Activated T-helper 2 cell treated with anti-CD3 and anti-CD28 coated beads, Interferon-gamma antibody, Interleukin-2, Interleukin-4, amounts not matched to agents 10 μg/mL and 5 μg/mL and 100 μg/mL, durations not matched to agents 14 hours and 24 hours and 36 hours (primary cell): ENCODE measurements at places on chromosomes 6 and 20. TPM values are rescaled to one million over a fixed set of nuclear protein-coding genes. Genes with fewer than 3 reads are reported as not detected.

Gene SMIM13
- 12.2 and 12.3 TPM in 2 replicates for total RNA-seq

GRCh38 chr6:28941684-28942448 lies 18.1 kb upstream of the TRIM27 start:
- no peak for DNase-seq
- peaks cover 37% of the 10 kb centered on the region for H3K4me1 ChIP-seq
- peak overlapping the region; percentile 99 for H3K27ac ChIP-seq
- no peaks in the 10 kb centered on the region for H3K36me3 ChIP-seq
- H3K4me3 ChIP-seq = peak overlapping the region; percentile 86
- H3K27me3 ChIP-seq = peaks cover 7% of the 10 kb centered on the region

GRCh38 chr6:113344969-113345368 lies 512.2 kb upstream of the MARCKS start:
- H3K4me1 ChIP-seq = no peaks in the 10 kb centered on the region
- no peak overlapping the region for H3K4me3 ChIP-seq
- no peaks in the 10 kb centered on the region for H3K27me3 ChIP-seq
- DNase-seq = no peak
- H3K27ac ChIP-seq = no peak overlapping the region
- H3K36me3 ChIP-seq = no peaks in the 10 kb centered on the region

GRCh38 chr6:103153016-103153415 lies 1706.7 kb downstream of the HACE1 start:
- H3K4me3 ChIP-seq = no peak overlapping the region
- H3K36me3 ChIP-seq = no peaks in the 10 kb centered on the region
- H3K27ac ChIP-seq = no peak overlapping the region
- no peaks in the 10 kb centered on the region for H3K4me1 ChIP-seq

Gene HCRTR2
- total RNA-seq = not detected in 2 replicates

Gene ENPP3
- 16.3 and 18.7 TPM in 2 replicates for total RNA-seq

DNA sequence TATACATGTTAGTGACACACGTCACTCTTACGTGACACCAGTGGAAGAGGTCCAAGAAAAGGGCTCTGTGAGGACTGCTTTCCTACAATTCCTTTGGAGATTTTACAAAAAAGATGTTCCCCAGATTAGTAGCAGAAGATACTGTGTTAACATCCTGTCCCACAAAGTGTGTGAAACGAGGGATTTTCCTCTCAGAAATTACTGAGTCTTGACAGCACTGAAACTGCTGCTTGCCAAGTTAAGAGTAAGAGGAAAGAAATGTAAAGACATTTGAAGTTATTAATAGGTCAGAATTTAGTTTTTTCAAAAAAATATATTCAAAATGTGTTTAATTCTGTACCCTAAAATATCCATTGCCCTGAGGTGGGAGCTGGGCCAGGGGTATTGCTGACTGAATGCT lies 58.8 kb upstream of the MAP7 start:
- H3K27me3 ChIP-seq = no peaks in the 10 kb centered on the region
- peaks cover 30% of the 10 kb centered on the region for H3K36me3 ChIP-seq
- H3K4me3 ChIP-seq = no peak overlapping the region
- H3K27ac ChIP-seq = no peak overlapping the region
- peaks cover 15% of the 10 kb centered on the region for H3K4me1 ChIP-seq

Gene PRRT1
- 0.27 TPM in 1 of 2 replicates, not detected in the other for total RNA-seq

Gene NCOA3
- total RNA-seq = 119 and 126 TPM in 2 replicates

GRCh38 chr6:91691449-91691848 lies 1104.6 kb upstream of the MAP3K7 start:
- H3K4me3 ChIP-seq = no peak overlapping the region
- H3K36me3 ChIP-seq = no peaks in the 10 kb centered on the region
- no peak for DNase-seq
- H3K4me1 ChIP-seq = no peaks in the 10 kb centered on the region

DNA sequence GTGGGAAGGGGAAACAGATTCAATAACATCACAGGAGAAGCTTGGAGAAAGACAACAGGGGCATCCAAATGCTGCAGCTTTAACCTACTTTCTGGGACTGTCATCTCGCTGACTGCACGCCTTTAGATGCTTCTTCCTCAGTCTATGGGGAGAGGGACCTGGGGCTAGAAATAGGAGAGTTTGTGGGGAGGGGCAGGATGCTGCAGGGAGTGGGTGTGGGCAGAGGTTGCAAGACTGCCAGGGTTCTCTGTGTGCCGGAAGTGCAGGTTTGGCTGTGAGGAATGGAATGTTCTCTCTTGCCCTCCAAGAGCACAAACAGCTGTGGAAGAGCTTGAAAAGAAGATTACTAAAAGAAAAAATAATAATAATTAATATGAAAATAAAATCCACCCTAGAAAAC lies 93.2 kb downstream of the FOXO3 start:
- peaks cover 6% of the 10 kb centered on the region for H3K27me3 ChIP-seq
- H3K27ac ChIP-seq = no peak overlapping the region
- no peaks in the 10 kb centered on the region for H3K36me3 ChIP-seq
- H3K4me1 ChIP-seq = peaks cover 6% of the 10 kb centered on the region
- DNase-seq = no peak
- no peak overlapping the region for H3K4me3 ChIP-seq

DNA sequence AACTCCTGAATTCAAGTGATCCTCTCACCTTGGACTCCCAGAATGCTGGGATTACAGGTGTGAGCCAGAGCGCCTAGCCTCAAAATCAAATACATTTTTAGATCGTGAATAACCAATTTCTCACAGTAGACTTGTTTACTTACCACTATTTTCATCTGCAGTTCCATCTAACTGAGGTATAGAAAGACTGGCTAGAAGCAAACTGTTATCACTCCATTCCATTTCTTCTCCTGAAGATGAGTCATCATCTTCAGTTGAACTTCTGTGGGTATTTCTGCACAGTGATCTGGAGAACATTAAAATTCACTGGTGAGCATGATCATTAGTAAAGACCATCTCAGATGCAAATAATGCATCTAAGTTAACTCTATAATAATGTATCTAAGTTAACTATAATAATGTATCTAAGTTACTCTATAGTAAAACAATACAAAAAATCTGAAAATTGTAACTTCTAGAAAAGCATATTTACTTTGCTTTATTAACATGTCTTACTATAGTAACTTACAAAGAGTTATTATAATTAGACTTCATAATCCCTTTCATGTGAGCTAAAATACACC lies 105.4 kb downstream of the REV3L start:
- H3K27ac ChIP-seq = no peak overlapping the region
- H3K4me1 ChIP-seq = peaks cover 32% of the 10 kb centered on the region
- no peaks in the 10 kb centered on the region for H3K27me3 ChIP-seq
- H3K36me3 ChIP-seq = peaks cover 74% of the 10 kb centered on the region

- H3K4me1 ChIP-seq = peaks cover 33% of the 10 kb centered on the region
- peaks cover 14% of the 10 kb centered on the region for H3K36me3 ChIP-seq
- H3K27me3 ChIP-seq = no peaks in the 10 kb centered on the region
- DNase-seq = no peak
- H3K27ac ChIP-seq = no peak overlapping the region
- no peak overlapping the region for H3K4me3 ChIP-seq
Measured at GRCh38 chr6:105805501-105806023, 280.6 kb upstream of the PRDM1 start.

- no peaks in the 10 kb centered on the region for H3K27me3 ChIP-seq
- no peak overlapping the region for H3K4me3 ChIP-seq
- H3K4me1 ChIP-seq = peaks cover 15% of the 10 kb centered on the region
Measured at GRCh38 chr6:53854843-53855567, 60.2 kb downstream of the LRRC1 start.

- H3K4me3 ChIP-seq = no peak overlapping the region
- H3K4me1 ChIP-seq = peaks cover 24% of the 10 kb centered on the region
- H3K27me3 ChIP-seq = peaks cover 15% of the 10 kb centered on the region
Measured at GRCh38 chr6:33124947-33125346, 49.2 kb downstream of the HLA-DPB1 start.

GRCh38 chr6:15308435-15309213 lies 62.8 kb downstream of the JARID2 start:
- no peak for DNase-seq
- H3K4me1 ChIP-seq = peaks cover 67% of the 10 kb centered on the region
- H3K27ac ChIP-seq = peak overlapping the region; percentile 74
- H3K4me3 ChIP-seq = peak overlapping the region; percentile 10
- peaks cover 51% of the 10 kb centered on the region for H3K36me3 ChIP-seq

- no peak for DNase-seq
Measured at GRCh38 chr20:7366189-7366588, 574.1 kb downstream of the HAO1 start.

- peaks cover 72% of the 10 kb centered on the region for H3K36me3 ChIP-seq
- H3K4me1 ChIP-seq = peaks cover 56% of the 10 kb centered on the region
- no peak for DNase-seq
- peak overlapping the region; percentile 61 for H3K4me3 ChIP-seq
Measured at GRCh38 chr6:85674604-85675003, 31.9 kb upstream of the SYNCRIP start.

GRCh38 chr6:82248273-82248735 lies 760 bp upstream of the IBTK start:
- H3K4me3 ChIP-seq = peak overlapping the region; percentile 91
- no peaks in the 10 kb centered on the region for H3K27me3 ChIP-seq
- H3K27ac ChIP-seq = peak overlapping the region; percentile 93
- H3K36me3 ChIP-seq = peaks cover 22% of the 10 kb centered on the region
- peaks cover 31% of the 10 kb centered on the region for H3K4me1 ChIP-seq
- no peak for DNase-seq

Gene SPO11
- not detected in 2 replicates for total RNA-seq

- no peaks in the 10 kb centered on the region for H3K36me3 ChIP-seq
- no peak for DNase-seq
- H3K4me1 ChIP-seq = no peaks in the 10 kb centered on the region
- no peak overlapping the region for H3K4me3 ChIP-seq
Measured at GRCh38 chr20:31505903-31506302, 8.3 kb upstream of the HM13 start.

DNA sequence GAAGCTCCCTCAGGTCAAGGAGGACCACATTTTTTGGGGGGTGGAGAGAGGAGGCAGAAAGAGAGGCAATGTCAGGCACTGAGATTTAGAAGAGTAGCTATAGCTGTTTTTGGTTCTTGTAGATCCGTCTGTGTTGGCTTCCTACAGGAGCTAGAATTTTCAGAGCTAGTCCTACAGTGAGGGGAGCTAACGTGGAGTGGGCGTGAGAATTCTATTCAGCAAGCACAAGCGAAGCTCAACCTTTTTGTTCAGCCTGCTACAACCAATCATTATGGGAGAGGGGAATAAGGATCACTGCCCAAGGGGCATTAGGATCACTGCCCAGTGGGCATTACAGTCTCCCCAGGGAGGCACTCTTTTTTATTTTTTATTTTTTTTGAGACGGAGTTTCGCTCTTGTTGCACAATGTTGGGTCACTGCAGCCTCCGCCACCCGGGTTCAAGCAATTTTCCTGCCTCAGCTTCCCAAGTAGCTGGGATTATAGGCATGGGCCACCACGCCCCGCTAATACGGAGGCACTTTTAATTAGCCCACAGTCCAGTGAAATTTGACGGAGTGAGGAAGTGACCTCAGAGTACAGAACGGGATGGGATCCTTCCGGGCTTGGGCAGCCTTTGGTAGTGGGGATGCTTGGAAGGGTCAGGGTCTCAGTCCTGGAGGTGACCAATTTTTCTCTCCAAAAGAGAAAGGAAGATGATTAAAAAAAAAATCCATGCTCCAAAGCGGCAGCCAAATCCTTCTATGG lies 1.1 kb upstream of the PANK2 start:
- H3K27ac ChIP-seq = peak overlapping the region; percentile 93
- H3K27me3 ChIP-seq = no peaks in the 10 kb centered on the region
- H3K36me3 ChIP-seq = peaks cover 55% of the 10 kb centered on the region
- DNase-seq = no peak
- peaks cover 31% of the 10 kb centered on the region for H3K4me1 ChIP-seq
- H3K4me3 ChIP-seq = peak overlapping the region; percentile 98

Gene COL21A1
- not detected in 2 replicates for total RNA-seq

- DNase-seq = no peak
- H3K27me3 ChIP-seq = peaks cover 2% of the 10 kb centered on the region
- H3K4me1 ChIP-seq = no peaks in the 10 kb centered on the region
- H3K27ac ChIP-seq = no peak overlapping the region
- H3K4me3 ChIP-seq = no peak overlapping the region
Measured at GRCh38 chr6:139871803-139872510, 497.5 kb upstream of the CITED2 start.
